Esophagus squamous epithelium (tissue), 5 donors: ENCODE measurements at places on chromosomes 6 and 20.

DNA sequence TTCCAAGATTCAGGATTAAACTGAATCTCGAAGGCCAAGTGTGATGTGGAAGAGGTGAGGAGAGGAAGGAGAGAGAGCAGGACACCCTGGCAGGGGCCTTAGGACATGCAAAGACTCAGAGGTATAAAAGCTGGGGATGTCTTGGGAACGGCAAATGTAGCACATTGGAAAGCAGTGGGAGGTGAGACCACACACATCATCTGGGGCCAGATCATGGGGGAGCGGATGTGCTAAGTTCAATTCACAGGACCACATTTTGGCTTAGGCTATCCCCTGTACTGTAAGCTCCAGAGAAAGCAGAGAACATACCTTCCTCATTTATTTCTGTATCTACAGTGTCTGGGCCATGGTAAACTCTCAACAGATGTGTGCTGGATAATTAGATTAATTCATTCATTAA, 59.5 kb upstream of the MBOAT1 start:
- DNase-seq: no peak

GRCh38 chr6:118876198-118876597, 17.8 kb upstream of the ASF1A start:
- no peak for DNase-seq

DNA sequence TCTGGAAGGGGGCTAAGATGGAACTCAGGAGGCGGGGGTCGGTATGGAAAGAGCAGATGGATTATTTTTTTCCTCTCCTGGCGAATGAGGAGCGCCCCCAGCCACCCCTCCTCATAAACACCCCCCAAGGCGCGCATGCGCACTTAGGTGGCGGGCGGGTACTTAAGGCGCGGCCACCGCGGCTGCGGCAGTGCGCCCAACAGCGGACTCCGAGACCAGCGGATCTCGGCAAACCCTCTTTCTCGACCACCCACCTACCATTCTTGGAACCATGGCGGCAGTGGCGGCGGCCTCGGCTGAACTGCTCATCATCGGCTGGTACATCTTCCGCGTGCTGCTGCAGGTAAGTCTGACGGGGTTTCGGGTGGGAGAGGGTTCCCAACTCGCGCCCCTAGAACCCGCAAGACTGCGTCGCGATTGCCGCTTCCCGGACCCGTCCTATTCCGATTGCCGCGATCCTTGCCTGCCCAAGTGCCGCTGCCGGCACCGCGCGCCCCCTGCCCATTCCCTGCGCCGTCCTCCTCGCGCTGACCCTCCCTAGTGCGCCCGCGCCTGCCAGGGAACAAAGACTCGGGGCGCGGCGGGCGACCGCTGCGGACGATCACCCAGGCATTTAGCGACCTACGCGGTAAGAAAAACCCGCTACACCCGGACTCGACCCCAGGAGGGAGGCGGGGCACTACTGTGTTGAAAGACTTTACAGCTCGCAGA, at the start of gene NNAT:
Gene NNAT (plus strand): TSS at position 190 of the 711 bp plus-strand sequence. CDS start 82 bp downstream, at position 272.
- no peak for DNase-seq

- no peak for DNase-seq
These were observed 44.1 kb upstream of the GCLC start for GRCh38 chr6:53588816-53589509.

DNA sequence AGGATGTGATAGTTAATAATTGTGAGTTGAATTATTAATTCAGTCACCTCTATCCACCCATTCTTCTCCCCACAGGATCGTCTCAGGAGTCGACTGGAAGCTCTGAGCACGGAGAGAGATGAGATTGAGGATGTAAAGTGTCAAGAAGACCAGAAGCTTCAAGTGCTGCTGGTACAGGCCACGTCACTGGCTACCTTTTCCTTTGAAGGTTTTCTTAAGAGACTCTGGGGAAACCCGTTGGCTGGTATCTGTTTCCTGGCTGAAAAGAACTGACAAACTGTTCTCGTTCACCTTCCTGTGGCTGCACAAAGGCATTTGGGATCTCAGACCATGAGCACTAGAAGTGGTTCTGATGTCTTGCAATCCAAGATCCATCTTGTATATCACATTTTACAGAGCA, 3.8 kb downstream of the TRIM15 start:
- no peak for DNase-seq

DNA sequence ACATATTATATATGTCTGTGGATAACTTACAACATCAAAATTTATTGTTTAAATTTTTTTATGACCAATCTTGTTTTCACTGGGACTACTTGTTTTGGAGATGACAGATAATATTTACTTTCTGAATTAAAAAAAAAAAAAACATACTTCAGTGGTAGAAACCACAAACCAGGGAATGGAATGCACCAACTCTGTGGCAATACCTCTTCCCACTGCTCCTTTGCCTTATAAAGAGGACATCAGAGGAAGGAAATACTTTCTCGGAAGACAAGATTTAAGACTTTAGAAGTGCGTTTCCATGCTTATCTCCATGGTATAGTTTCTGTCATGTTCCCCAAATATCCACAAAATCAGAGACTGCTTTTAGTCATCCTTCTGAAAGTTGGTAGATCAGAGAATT, 1241.1 kb upstream of the EYS start:
- DNase-seq: no peak

- DNase-seq: no peak
These were observed 11.0 kb upstream of the KCNK5 start for GRCh38 chr6:39240155-39240757.
